ENCODE measurements at places on chromosomes 12 and 14.

DNA sequence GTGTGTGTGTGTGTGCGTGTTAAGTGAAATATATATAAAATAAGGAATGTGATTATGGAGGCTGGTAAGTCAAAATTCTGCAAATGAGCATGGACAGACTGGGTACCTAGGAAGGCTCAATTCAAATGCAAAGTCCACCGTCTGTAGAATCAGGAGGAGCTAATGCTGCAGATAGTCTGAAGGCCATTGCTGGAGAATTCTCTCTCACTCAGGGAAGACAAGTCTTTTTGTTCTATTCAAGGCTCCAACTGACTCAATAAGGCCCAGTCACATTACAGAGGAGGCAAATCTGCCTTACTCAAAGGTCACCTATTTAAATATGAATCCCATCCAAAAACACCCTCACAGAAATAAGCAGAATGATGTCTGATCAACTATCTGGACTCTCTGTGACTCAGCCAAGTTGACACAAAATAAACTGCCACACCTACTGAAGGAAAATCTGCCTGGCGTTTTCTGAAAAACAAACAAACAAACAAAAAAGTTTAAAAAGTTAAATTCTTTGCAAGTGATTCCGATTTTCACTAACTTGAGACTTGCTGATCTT, 684 bp upstream of the KLRF2 start:
- no peak for DNase-seq

GRCh38 chr12:57477710-57478681, 1.7 kb downstream of the ARHGAP9 start:
- DNase-seq = peak; percentile 37

- no peak for DNase-seq
These were observed 64.1 kb upstream of the TSPAN11 start for GRCh38 chr12:30862486-30862885.

- no peak for DNase-seq
These were observed 34.1 kb upstream of the ITPR2 start for GRCh38 chr12:26867080-26867479.

GRCh38 chr14:68367536-68367935, 425.3 kb downstream of the ZFP36L1 start:
- no peak for DNase-seq

GRCh38 chr14:67580336-67581171, 19.5 kb downstream of the PIGH start:
- DNase-seq = no peak

DNA sequence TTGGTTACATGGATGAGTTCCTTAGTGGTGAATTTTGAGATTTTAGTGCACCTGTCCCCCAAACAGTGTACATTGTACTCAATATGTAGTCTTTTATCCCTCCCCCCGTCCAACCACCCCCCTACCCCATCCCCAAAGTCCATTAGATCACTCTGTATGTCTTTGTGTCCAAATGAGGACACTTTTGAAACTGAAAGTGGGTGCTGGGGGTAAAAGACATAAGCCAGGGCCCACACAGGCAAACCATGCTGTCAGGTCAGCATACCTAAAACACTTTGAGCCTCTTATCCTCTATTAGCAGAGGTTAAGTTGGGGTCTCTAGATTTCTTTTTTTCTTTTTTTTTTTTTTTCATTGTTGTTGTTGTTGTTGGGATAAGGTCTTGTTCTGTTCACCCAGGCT, 31.3 kb upstream of the KICS2 start:
- DNase-seq = no peak

DNA sequence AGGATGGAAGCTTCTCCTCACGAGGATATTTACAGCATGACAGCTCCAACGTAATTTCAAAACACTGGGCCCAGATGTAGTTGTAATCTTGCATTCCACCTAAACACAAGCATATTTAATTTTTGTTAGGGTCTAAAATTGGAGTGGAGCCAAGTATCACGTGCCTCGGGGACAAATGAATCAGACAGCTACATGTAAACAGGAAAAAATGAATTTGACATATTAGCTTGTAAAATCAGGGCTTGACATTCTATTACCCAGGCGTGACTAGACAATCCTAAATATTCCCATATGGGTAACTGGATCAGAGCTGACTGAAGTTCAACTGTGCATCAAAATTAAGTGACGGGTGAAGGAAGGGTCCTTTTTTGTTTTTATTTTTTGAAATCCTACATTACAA, 59.0 kb downstream of the MDM2 start:
- no peak for DNase-seq

DNA sequence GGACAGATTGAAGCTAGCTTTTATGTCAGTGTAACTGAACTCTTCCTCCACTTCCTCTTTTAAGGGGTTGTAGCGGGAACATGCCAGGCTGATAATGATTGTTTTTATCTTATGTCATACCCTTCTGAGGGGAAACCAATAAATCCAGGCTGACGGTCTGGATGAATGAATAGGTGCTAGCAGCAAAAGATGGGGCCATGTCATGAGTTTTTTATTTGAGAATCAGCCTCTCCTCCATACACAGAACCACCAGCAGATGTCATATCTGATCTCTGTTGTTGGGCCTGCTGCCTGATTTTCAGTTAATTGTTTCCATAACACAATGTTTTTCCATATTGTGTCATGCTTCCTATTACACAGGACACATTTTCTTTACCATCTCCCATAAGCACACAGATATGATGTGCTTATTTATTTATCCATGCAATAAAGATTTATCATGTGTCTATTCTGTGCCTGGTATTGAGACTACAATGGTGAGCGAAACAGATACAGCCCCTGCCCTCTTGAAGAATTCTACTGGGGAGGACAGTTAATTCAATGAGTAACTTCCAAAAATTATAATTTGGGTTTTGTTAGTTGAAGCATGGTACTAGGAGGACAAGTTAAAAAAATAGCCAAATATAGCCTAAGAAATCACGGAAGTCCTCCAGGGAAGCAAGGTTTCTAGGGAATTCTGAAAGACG, 33.6 kb upstream of the CRY1 start:
- DNase-seq = no peak

DNA sequence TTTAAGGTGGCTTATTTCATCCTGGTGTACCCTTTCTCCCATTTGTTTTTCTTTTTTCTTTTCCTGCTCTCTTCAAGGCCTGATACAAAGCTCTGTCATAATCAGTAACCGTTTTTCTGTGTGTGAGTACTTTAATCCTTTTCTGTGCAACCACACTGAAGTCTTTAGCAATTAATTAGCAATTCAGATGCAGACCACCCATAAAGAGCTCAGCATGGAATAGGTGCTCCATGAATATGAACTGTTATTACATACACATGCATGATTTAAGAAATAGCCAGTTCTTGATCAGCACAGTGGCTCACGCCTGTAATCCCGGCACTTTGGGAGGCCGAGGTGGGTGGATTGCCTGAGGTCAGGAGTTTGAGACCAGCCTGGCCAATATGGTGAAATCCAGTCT, 1386.6 kb downstream of the AACS start:
- no peak for DNase-seq

- DNase-seq = no peak
These were observed 477.4 kb downstream of the APAF1 start for GRCh38 chr12:99122496-99122895.
